ENCODE measurements at places on chromosomes 16 and 17.

GRCh38 chr16:19710191-19710908, 7.7 kb downstream of the KNOP1 start:
- no peak for DNase-seq

DNA sequence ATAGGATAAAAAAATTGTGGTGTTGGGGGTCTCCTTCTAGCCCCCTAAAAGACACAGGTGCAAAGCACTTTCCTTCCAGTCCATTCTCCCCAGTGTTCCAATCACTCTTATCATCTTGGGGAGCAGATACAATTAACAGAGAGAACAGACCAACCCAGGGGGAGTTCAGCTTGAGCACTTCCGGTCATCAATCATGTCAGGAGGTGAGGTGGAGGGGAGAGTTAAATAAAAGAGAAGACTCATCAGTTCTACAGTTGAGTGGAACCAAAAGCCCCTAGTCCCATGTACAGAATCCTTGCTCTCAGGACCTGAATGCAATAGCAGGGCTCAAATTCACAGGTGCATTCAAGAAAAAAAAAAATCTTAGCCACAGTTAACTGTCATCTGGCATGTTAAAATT, 122.3 kb downstream of the DYNLRB2 start:
- no peak for DNase-seq

DNA sequence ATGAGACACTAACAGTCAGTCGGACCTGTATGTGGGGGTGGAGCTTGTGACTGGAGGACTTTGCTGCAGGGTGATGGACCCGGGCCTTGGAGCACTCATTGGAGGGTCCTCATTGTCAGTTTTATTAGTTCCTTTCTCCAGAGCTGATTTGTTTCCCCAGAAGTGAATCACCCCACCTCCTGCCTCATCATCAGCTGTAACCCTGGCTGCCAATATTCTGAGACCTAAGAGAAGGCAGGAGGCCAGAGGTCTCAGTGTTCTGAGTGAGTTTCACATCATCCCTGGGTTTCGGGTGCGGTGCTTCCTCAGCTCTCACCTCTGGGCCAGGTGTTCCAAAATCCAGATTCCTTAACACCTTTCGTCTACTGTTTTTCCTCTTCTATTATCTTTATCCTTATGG, 49.9 kb upstream of the KIFC3 start:
- no peak for DNase-seq

GRCh38 chr17:72075995-72076677, 44.7 kb upstream of the SOX9 start:
- DNase-seq, result no peak

- DNase-seq, result no peak
Measured at GRCh38 chr16:72042157-72042660, 12.1 kb upstream of the HP start.

GRCh38 chr17:36858119-36859002, 78.9 kb upstream of the LHX1 start:
- no peak for DNase-seq

GRCh38 chr16:2713985-2714774, 5.8 kb downstream of the PRSS27 start:
- no peak for DNase-seq

DNA sequence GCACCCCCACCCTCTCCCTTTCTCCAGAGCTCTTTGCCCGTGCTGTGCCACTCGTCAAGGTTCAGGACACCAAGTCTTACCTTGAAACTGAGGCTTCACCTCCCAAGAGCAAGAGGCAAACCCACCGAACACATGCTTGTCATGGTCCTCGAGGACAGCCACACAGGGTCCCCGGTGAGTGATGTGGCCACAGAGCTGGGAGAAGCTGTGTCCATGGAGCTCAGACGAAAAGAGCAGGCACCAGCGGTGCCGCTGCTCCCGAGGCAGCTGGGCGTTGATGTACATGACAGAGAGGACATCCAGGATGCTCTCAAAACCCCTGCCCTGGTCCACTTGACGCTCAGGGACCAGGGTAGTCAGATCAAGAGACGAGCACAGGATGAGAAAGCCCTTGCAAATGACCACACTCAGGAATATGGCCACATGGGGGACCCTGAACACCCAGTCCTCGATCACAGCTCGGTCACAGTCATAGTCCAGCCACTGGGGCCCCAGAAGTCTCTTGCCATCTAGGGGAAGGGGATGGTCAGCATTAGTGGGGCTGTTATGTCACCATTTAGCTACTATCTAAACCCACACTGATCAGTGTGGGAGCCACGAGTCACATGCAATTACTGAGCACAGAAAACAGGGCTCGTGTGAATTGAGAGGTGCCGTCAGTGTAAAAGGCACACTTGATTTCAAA, 17.8 kb downstream of the MEAK7 start:
- no peak for DNase-seq

DNA sequence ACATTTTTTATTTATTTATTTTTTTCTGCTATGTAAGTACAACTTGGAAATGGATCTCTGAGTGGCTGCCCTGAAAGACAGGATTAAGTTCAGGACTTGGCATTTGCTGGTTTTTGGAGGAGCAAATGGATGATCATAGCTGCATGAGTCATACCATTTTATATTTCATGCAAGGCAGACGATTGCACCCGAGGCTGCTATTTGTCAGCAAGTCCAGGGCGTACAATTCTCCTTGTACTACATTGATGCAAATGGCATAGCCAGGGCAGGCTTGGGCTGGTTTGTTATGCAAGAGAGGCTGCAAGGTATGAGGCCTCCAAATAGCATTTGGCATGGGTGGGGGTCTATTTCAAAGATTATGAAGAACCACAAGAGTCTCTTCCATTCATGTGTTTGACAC, 81.2 kb upstream of the CACNG3 start:
- DNase-seq, result no peak

- peak; percentile 56 for DNase-seq
Measured at GRCh38 chr17:83180996-83181481, 101.6 kb downstream of the METRNL start.

- no peak for DNase-seq
Measured at GRCh38 chr16:72199761-72200337, 27.9 kb upstream of the PMFBP1 start.

- DNase-seq, result no peak
Measured at GRCh38 chr16:68359398-68360191, 48.8 kb downstream of the PRMT7 start.

GRCh38 chr16:84832488-84833143, 12.8 kb downstream of the CRISPLD2 start:
- no peak for DNase-seq

- DNase-seq, result no peak
Measured at GRCh38 chr17:75289832-75290337, 652 bp upstream of the SLC25A19 start.

GRCh38 chr16:76268824-76269223, 8.4 kb upstream of the CNTNAP4 start:
- no peak for DNase-seq

GRCh38 chr16:59148769-59149155, 414.6 kb upstream of the GOT2 start:
- no peak for DNase-seq

- no peak for DNase-seq
Measured at GRCh38 chr17:82257473-82257872, 16.0 kb downstream of the CSNK1D start.

DNA sequence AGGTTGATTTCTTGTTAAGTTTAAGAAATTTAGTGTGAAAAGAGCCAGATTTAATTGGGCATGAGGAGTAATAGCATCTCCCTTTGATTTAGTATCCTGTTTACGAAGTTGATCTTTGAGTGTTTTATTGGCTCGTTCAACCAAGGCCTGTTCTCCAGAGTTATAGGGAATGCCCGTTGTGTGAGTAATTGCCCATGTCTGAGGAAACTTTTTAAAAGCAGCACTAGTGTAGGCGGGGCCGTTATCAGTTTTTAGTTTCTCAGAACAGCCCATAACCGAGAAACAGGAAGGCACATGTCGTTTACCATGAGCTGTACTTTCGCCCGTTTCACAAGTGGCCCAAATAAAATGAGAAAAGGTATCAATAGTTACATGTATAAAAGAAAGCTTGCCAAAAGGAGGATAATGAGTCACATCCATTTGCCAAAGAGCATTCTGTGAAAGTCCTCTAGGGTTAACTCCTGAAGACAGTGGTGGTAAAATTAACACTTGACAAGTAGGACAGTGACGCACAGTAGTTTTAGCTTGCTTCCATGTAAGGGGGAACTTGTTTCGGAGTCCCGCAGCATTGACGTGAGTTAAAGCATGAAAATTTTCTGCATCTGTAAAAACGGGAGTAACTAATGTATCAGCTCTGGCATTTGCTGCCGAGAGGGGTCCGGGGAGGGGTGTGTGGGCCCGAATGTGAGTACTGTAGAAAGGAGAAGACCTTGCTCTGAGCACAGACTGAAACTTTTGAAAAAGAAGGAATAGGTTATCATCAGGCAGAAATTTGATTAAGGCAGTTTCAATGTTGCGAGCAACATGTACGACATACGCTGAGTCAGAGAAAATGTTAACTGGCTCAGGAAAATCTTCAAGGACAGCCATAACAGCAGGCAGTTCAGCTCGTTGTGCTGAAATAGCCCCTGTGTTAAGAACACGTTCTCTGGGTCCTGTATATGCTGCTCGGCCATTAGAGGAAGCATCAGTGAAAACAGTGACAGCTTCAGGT, 18.5 kb upstream of the KCTD5 start:
- DNase-seq, result no peak

DNA sequence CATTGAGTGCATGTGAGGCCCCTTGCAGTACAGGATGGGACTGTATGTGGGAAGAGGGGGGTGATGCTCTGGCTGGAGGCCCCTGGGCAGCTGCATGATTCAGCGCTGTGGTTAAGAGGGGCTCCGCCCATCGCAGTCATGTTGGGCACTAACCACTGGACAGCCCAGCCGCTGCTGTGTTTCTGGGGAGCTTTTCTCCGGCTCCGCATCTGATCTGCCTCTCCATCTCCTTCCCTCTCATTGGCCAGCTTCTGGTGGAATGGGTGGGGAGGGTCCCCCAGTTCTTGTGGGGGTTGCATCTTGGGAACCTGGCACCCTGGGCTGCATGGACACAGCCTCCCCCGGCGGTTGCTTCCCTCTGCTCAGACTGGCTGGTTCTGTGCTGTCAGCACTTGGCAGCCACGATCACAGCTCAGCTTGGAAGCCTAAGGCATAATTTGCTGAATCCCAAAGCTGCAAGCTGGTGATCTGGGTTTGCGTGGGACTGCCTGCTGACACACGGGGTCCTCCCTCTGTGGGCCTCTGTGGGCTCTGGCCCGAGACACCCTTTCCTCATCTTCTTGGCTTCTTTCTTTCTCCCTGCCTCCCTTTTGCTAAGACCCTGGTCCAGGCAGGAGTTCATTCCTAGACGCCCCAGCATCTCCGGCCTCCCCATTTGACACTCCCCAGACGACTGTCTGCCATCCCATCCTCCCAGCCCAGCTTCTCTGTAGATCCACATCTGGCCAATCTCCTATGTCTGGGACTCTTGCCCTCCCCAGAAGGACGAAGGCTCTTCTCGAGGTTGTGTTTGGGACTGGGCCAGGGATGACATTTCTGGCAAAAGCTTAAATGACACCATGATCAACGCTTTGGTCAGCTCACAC, 168.3 kb downstream of the SEC14L1 start:
- DNase-seq, result no peak

DNA sequence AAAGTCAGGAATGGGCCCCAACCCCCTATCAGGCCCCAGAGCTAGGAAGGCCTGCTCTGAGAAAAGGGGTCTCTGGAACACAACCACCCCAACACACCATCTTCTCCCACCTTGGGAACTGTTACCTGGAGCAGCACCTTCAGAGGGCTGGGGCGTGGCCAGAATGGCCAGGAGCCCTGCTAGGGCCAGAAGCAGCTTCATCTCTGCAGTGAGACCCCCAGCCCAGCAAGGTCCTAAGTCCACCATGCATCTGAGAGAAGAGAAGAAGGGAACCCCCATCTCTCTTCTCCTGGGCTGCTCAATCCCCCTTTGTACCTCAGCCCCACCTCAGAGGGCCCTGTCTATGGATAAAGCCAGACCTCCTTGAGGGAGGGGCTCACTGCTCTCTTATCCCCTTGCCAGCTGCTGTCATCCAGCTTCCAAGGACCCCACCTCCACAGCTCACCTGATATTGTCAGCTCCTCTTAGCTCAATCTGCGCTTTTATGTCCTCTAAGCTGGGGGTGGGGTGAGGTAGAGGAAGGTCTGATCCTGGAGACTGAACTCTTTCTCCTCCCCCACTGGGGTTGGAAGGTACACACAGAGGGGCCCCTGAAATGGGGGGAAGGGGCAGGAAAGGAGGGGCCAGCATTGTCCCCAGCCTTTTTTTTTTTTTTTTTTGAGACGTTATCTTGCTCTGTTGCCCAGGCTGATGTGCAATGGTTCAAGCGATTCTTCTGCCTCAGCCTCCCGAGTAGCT, at the start of gene MPO:
Gene MPO, minus strand, starts transcription at position 456 of the 738 bp plus-strand sequence. Its CDS starts 177 bp downstream, at position 279.
- no peak for DNase-seq

- peak; percentile 64 for DNase-seq
Measured at GRCh38 chr17:15261258-15261801, 3.8 kb downstream of the PMP22 start.

- no peak for DNase-seq
Measured at GRCh38 chr16:79509211-79509631, 91.3 kb downstream of the MAF start.

DNA sequence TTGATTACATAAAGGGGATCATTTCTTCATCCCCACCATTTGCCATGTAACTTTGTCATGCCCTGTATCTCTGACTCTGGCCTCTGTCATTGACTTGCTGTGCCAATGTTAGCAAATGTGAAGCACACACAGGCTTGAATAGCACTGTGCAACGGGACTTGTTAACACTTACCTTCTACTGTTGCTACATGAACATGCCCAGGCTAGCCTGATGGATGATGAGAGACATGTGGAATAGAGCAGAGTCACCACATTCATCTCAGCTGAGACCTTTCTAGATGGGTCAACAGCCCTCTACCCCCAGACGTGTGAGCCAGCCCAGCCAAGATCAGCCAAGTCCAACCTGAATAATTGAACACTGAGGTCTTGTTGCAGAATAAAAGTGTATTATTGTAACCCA, 162.1 kb upstream of the SALL1 start:
- DNase-seq, result no peak

DNA sequence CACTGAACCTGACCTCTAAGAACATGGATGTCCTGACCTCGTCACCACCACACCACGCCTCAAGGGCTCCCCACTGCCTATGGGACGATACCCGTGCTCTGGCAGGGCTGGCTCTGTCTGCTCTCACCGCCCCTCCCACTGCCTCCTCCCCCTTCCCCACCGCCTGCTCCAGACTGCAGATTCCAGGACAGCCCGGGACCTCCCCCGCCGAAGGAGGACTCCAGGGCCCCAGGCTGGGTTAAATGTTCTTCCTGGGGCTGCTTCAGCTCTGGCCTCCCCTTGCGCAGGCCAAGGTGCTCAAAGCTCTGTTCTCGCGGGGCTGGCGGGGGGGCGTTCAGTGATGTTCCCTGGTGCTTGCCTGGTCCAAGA, 3.1 kb downstream of the NPW start:
- DNase-seq, result peak; percentile 87

DNA sequence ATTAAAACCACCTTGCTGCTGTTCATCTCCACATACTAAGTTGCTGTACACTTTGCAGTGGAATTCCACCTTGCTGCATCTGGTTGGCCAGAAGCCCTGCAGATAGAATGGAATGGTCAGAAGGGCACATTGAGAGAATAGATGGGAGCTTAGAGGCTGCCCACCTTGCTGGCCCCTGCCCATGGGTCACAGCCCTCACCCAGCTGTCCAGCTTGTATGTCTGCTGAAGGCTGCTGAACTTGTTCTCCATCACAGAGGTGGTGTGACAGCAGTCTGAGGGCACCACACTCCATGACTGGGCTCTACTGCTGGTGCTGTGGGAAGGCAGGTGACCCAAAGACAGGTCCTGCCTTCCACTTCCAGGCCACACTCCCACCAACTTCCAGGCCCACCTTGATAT, 1755.4 kb downstream of the TP53TG3F start:
- no peak for DNase-seq

- no peak for DNase-seq
Measured at GRCh38 chr16:13102401-13102800, 201.0 kb downstream of the SHISA9 start.

GRCh38 chr17:19487024-19487600, 46.5 kb upstream of the SLC47A1 start:
- DNase-seq, result no peak
